ENCODE measurements at places on chromosomes 1 and 21. TPM values are rescaled to one million over a fixed set of nuclear protein-coding genes. Genes with fewer than 3 reads are reported as not detected.
A peak's percentile ranks its signal among the peaks of the same experiment; 100 is the strongest.

GRCh38 chr1:33635336-33636012, 163.0 kb downstream of the ZSCAN20 start:
- DNase-seq = no peak

DNA sequence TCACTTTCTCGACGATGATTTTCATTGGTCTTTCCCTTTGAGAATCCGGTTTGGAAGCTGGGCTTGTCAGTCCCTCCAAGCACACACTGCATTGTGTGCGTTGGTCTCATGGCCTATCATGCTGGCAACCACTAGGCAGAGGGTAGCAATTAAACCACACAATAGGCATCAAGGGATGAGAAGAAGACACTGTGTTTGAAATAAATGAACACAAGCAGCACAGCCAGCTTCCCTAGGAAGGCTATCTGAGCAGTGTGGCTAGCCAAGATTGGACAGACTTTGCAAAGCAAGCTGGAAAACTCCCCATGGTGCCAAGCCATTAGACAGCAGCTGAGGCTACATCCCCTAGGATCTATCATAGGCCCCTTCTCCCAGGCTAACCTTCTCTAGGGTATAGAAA, 288.7 kb downstream of the NUF2 start:
- DNase-seq = no peak

GRCh38 chr1:166182281-166182680, 15.5 kb upstream of the FAM78B start:
- DNase-seq = no peak

DNA sequence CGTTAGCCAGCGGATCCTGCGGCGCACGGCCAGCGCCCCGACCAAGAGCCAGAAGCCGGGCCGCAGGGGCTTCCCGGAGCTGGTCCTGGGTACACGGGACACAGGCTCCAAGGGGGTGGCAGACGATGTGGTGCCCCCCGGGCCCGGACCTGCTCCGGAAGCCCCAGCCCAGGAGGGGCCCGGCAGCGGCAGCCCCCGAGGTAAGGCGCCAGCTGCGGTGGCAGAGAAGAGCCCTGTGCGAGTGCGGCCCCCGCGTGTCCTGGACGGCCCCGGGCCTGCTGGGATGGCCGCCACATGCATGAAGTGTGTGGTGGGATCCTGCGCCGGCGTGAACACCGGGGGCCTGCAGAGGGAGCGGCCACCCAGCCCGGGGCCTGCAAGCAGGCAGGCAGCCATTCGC, 24.2 kb downstream of the PANK4 start:
- no peak for DNase-seq

- no peak for DNase-seq
Measured at GRCh38 chr1:42454403-42454802, 1.4 kb downstream of the ZMYND12 start.

GRCh38 chr1:232377494-232377770, 252.5 kb downstream of the SIPA1L2 start:
- DNase-seq = no peak

GRCh38 chr1:97297611-97298010, 576.0 kb downstream of the PTBP2 start:
- no peak for DNase-seq

DNA sequence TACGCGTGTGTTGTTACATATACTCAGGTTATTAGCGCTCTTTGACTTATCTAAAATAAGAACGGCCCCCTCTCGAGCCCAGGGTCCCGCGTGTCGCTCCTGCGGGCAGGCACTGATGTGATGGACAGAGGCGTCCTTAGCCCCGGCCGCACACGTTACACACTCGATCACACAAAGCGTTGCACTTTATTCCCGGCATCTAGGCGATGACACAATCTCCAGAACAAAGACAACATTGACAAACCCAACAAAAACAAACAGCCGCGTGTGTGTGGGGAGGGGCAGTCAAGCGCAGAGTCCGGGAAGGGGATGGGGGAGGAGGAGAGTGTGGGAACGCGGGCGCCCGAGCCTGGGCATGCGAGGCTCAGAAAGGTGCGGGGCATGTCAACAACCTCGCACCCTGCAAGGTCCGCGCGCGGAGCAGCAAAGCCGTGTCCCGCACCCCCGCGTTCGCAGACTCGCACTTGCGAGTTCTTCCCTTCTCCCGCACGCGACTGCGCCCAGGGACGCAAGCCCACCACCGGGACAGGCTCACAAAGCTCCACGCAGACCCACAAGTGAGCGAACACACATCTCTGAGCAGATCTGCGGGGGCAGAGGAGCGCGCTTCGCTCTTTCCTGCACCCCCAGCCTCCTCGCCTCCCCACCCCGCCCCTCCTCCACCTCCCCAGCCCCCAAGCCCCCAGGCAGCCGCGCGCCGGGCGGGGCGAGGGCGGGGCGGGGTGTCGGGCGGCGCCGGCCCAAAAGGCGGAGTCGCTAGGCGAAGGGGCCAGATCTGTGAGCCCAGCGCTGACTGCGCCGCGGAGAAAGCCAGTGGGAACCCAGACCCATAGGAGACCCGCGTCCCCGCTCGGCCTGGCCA, at the start of gene EFNA1:
Gene EFNA1, plus strand, starts transcription at position 772 of the 862 bp plus-strand sequence. CDS start 102 bp downstream, outside the sequence.
- DNase-seq = peak; percentile 87

- DNase-seq = no peak
Measured at GRCh38 chr21:36566644-36567043, 86.7 kb upstream of the CLDN14 start.

- DNase-seq = no peak
Measured at GRCh38 chr1:46474570-46474969, 15.1 kb upstream of the DMBX1 start.

- DNase-seq = no peak
Measured at GRCh38 chr21:26819740-26820324, 25.4 kb downstream of the ADAMTS1 start.

DNA sequence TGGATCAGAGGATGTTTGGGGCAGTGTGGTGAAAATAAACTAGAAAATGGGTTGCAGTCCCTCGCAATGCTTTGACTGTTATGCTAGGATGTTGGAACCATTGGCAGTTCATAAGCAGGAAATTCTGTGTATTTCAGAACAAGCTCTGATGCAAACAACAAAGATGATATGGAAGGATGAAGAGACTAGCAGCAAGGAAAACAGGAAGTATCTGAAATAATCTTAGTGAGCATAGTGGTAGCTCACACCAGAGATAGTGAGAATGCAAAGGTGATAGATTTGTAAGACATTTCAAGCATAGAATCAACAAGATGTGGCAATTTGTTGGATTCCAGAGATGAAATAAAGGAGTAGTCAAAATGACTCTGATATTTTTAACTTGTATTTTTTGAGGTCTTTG, 11.1 kb upstream of the RCC1 start:
- no peak for DNase-seq

GRCh38 chr1:33221385-33221758, 34.9 kb upstream of the ZNF362 start:
- no peak for DNase-seq

GRCh38 chr1:59815892-59816291, 1.1 kb downstream of the HOOK1 start:
- no peak for DNase-seq

DNA sequence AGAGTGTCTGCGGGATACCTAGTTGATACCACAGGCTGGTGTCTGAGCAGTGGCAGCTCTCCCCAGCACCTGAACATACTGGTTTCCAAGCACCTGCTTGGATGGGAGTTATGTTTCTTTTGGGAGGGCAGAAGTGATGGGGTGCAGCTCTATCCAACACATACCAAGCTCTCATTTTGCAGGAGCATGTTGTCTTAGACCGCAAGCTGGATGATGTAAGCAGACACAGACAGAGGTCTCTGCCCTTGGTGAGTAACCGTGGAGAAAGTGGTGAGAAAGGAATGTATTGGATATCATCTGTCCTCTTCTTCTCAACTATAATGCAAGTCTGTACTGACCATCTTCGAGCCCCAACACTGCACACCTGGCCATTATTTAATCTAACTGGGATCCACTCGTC, 37.4 kb downstream of the ZNF496 start:
- DNase-seq = no peak

DNA sequence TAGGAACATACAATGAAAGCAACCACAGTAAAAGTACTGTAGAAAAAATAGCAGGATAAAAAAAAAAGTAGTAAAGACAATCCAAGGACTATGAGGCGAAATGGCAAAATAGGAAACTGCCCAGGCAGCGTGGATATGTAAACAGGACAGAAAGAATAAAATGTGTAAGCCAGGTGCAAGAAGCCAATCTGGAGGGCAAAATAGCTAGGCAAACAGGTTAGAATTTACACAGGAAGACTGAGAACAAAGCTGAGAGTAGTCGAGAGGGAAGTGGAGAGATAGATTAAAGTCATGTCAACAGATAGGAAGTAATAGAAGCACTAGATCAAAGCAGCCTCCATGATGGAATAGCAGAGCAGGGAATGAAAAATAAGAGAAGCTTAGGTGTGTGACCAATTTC, 124.2 kb upstream of the B3GALT2 start:
- no peak for DNase-seq

ATAD3B gene
- 11.7 TPM for total RNA-seq

CNIH3 gene
- 18.2 TPM for total RNA-seq

RBP7 gene
- not detected for total RNA-seq

MYOM3 gene
- total RNA-seq = under 0.01 TPM

FAM78B gene
- total RNA-seq = 5.1 TPM

PGLYRP4 gene
- total RNA-seq = not detected

Measured in occipital lobe (tissue), 3 donors.